Activated T-cell treated with anti-CD3 and anti-CD28 coated beads, Interleukin-2, amount 50 U/mL, for 1 hour (primary cell): ENCODE measurements at places on chromosomes 12 and 14.

DNA sequence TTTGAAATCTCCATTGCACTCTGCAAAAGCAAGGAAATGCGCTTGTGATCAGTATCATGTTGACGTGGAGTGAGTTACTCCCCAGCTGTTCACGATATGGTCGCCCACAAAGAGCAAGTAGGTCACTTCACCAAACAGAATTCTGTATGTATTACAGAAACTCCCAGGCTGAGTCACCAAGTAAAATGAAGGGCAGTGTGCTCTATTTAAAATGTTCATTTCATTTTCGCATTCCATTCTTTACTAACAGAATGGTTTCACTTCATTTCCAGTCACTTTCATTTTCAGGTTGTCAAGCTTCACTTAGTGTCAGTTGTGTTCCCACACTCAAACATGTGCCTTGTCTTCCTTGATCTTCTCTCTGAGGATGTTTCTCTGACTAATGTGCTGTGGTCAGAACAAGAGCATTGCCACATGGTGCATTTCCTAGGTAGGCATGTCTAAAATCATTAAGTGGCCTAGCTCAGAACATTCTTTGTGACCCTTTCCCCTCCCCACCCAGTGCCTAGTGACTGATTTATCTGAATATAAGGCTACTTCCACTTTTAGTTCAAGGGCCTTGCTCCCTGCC is 391.2 kb downstream of the RAD51B start:
- DNase-seq = no peak

GRCh38 chr12:7175493-7175892 is 14.0 kb upstream of the PEX5 start:
- no peak for DNase-seq

- no peak for DNase-seq
Observed at GRCh38 chr12:55965240-55965639, 602 bp downstream of the PMEL start.

DNA sequence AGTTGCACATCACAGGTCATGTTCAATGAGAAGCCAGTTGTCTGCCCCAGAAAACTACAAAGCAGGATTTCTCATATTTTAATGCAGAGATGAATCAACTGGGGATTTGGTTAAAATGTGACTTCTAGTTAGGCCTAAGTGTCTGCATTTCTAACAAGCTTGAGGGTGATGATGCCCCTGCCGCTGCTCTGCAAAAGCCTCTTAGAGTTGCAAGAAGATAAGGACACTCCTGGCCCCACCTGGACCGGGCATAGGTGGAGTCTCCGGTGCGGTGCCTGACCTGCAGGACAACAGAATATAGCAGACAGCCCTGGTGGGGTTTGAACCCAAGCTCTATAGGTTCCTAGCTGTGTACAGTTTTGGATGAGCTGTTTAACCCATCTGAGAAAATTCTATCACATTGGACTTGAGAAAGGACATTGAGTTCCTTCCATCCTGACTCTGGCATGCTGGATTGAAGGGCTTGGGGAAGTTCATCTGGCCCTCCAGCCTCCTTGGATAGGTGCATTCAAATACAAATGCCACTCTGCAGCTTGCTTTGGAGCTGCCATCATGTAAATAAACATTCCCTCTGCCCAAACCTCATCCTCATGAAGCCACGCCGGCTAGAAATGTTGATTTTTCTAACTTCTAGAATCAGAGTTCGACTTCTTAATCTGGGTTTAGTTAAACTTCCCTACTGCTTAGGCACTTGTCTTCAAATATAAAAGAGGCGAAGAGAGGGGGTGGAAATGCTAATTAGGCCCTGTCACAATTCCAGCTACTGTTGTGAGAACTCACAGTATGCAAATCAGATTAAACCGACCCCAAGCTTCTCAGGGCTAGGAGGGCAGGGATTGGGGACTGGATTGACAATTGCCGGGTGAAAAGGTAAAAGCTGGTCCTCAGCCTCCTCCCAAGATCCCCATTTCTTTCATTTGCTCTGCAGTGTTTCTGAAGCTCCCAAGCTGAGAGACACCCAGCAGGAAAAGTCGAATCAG is 1225.6 kb downstream of the VRK1 start:
- DNase-seq = no peak
